Muscle of arm (tissue), 14 donors: ENCODE measurements at places on chromosomes 6 and 20. TPM values are rescaled to one million over a fixed set of nuclear protein-coding genes. Genes with fewer than 3 reads are reported as not detected.

DNA sequence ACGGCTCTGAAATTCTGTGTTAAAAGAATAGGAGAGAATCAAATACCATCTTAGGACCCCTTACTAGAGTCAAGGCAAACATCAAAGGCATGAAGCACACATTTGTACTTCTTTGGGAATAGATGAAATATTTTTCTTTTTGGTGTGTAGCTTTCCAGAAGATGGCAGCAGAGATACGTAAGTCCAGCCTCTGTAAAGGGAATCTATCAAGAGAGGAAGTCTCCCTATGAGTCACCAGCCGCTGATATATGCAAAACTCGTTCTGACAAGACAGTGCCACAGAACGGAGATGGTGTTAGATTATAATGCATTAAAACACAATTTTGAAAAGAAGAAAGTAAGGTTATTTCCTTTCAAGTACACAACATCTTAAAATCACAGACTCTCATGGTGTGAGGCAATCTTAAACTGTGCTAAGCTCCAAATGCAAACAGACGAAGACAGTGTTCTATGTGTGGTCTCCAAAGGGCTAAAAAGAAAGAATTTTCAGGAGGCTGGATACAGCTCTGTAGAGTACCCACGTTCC is 120.0 kb upstream of the AGPAT4 start:
- DNase-seq, result peak; percentile 75

DNA sequence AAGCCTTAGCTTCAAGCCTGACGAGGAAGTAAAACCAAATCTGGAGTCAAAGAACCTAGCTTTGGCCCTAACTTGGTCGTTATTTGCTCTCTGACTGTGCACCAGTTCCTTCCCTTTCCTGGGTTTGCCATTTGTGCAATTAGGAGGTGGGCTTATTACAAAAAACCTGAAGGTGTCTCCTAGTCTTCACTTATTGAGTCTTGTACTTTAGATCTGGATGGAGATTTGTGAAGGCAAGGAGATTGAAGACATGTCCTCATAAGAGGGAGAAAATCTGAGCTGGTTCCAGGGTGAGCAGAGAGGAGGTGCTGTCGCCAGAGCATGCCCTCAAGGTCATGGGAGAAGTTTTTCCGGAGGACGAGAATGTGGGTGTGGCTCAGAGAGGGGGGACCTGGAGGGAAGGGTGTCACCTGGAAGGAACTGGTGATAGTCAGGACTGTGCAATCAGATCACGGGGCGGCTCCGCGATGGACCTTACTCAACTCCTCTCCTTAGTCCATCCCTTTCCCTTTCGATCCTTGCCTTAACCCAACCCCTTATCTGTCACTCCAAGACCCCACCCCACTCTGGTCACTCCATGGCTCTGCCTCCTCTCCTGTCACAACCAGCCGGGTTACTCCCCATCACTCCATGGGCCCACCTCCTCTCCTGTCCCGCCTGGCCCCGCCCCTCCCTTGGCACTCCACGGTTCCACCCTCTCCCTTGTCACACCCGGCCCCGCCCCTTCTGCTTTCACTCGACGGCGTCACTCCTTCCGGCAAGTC is 588 bp upstream of the ACSS2 start:
- DNase-seq, result no peak

DNA sequence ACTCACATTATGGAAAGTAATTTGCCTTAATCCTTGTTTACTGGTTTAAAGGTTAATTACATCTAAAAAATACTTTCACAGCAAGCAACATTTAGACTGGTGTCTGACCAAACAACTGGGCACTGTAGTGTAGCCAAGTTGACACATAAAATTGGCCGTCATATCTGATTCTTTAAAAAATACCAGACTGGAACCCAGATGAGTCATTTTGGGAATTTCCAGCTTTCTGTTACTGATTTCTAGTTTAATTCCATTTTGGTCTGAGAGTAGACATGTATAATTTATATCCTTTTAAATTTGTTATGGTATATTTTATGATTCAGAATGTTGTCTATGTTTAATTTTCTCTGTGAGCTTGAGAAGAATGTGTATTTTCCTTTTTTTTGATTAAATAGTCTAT is 44.1 kb downstream of the SCP2D1 start:
- DNase-seq, result no peak

Gene LPA
- 0.38 TPM for polyA plus RNA-seq

Gene PKHD1
- polyA plus RNA-seq, result 8.5 TPM

GRCh38 chr6:153162646-153163045 is 31.6 kb upstream of the RGS17 start:
- DNase-seq, result no peak

- DNase-seq, result no peak
Measured at GRCh38 chr6:44444853-44445252, 57.3 kb downstream of the CDC5L start.

DNA sequence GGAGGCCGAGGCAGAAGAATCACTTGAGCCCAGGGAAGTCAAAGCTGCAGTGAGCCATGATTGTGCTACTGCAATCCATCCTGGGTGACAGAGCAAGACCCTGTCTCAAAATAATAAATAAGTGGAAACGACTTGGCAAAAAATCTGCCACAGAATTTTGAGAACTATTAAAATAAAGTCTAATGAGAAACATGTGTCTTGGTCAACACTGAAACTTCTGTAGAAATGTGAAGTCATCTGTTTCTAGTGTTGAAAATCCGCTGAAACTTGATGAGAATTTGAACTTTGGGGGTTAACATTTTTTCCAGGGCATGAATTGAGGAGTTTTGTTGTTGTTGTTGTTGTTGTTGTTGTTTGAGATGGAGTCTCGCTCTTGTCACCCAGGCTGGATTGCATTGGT is 29.0 kb upstream of the BCLAF1 start:
- DNase-seq, result no peak

Gene SLC12A5
- polyA plus RNA-seq, result not detected

GRCh38 chr20:46539113-46539512 is 11.3 kb downstream of the OCSTAMP start:
- DNase-seq, result no peak

Gene TMEM151B
- polyA plus RNA-seq, result 0.24 TPM

Gene JAG1
- polyA plus RNA-seq, result 34.3 TPM

DNA sequence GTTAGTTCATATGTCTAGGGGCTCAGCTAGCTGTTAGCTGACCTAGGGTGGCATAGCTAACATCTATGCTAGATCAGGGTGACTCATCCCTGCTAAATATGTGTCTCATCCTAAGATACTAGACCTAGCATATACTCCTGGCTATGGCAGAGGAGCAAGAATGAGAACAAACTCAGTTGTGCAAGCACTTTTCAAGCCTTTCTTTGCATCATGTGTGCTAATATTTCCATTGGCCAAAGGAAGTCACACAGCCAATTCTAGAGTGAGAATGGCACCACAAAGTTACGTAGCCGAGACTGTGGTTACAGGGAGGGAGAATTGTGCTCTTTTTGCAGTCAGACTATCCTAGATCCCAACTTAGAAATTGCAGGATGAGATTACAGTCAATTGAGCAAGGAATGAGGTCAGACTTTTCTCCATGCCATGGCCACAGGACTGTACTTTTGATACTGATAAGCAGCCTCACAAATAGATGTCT is 78.7 kb downstream of the PLCB4 start:
- no peak for DNase-seq

- peak; percentile 59 for DNase-seq
Measured at GRCh38 chr20:33576432-33577125, 85.5 kb upstream of the C20orf144 start.

GRCh38 chr6:131733376-131734016 is 22.7 kb upstream of the CTAGE9 start:
- DNase-seq, result no peak

Gene SIGLEC1
- polyA plus RNA-seq, result 3.6 TPM

Gene NFATC2
- 10.9 TPM for polyA plus RNA-seq

Gene EBF4
- 3.9 TPM for polyA plus RNA-seq
